ENCODE measurements at places on chromosomes 7 and 10. TPM values are rescaled to one million over a fixed set of nuclear protein-coding genes. Genes with fewer than 3 reads are reported as not detected.
A peak's percentile ranks its signal among the peaks of the same experiment; 100 is the strongest.

The DKK1 gene
- total RNA-seq: 1.5 TPM

The AKR1C4 gene
- total RNA-seq: not detected

The LRRC18 gene
- not detected for total RNA-seq

The CCL26 gene
- 0.88 TPM for total RNA-seq

The DNAH11 gene
- total RNA-seq: 2.3 TPM

The DLD gene
- total RNA-seq: 78.6 TPM

The FAM131B gene
- 0.82 TPM for total RNA-seq

The CLCN1 gene
- total RNA-seq: 0.35 TPM

The OR6V1 gene
- not detected for total RNA-seq

The CYP2C19 gene
- total RNA-seq: 0.28 TPM

The SDK1 gene
- 38.3 TPM for total RNA-seq

The NUTM2A gene
- total RNA-seq: 1.5 TPM

GRCh38 chr7:121133444-121133843 lies 144.9 kb downstream of the CPED1 start:
- no peaks in the 10 kb centered on the region for H3K4me1 ChIP-seq
- no peak overlapping the region for H3K27ac ChIP-seq
- H3K27me3 ChIP-seq: no peaks in the 10 kb centered on the region
- no peak for DNase-seq
- H3K36me3 ChIP-seq: no peaks in the 10 kb centered on the region
- H3K4me3 ChIP-seq: no peak overlapping the region

DNA sequence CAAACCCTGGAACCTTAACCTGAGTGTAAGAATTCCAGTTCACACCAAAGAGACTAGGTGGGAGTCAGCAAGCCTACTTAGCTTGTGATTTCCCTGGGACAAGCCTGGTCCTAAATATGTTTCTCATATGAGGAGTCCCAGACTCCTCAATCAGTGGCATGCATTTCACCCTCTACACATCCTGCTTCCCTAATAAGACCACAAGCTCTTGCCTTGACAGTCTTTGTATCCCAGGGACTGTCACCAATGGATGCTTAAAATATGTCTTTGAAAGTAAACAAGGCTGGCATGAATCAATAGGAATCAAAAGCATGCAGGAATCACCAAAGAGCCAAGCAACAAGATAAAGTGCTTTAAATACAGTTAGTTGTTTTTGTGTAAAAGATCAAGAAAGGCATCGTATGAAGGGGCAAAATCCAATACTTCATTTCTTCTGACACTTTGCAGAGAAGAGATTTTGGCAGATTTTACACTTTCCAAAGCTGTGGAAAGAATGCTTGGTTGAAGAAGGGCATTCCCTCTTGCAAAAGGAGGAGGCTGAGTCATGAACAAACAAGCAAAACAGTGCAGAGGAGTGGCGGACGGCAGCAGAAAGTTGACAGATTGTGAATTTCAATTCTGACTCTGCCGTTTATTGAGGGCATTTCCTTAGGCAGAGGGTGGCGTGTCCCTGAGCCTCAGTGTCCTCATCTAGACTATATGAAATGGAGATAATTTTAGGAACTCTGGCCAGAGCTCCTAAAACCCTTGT lies 8.5 kb upstream of the NFE2L3 start:
- no peaks in the 10 kb centered on the region for H3K36me3 ChIP-seq
- H3K4me1 ChIP-seq: no peaks in the 10 kb centered on the region
- no peaks in the 10 kb centered on the region for H3K27me3 ChIP-seq
- DNase-seq: no peak
- H3K27ac ChIP-seq: no peak overlapping the region

- H3K4me1 ChIP-seq: no peaks in the 10 kb centered on the region
- H3K27me3 ChIP-seq: no peaks in the 10 kb centered on the region
- no peak overlapping the region for H3K4me3 ChIP-seq
- H3K36me3 ChIP-seq: no peaks in the 10 kb centered on the region
- H3K27ac ChIP-seq: no peak overlapping the region
- no peak for DNase-seq
Observed at GRCh38 chr7:106599343-106599698, 61.6 kb downstream of the CCDC71L start.

DNA sequence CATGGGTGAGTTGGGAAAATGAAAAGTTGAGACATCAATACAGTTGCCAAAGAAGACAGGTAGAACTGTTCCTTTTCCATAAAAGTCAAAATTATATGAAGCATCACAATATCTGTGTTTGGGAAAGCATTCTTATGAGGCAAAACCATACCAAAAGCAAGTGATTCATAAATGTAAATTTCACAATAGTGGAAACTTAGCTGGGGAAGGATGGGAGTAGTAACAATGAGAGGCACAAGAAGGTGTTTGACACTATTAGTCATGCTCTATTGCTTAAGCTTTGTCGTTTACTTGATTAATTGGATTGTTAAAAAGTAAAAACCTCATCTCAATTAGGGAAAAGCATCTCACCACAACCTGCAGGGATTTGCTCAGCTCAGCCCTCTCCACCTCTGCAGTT lies 240.2 kb downstream of the C7orf25 start:
- no peaks in the 10 kb centered on the region for H3K36me3 ChIP-seq
- no peak overlapping the region for H3K27ac ChIP-seq
- no peaks in the 10 kb centered on the region for H3K27me3 ChIP-seq
- H3K4me1 ChIP-seq: no peaks in the 10 kb centered on the region
- DNase-seq: no peak

GRCh38 chr7:111531993-111532392 lies 30.3 kb downstream of the IMMP2L start:
- no peak for DNase-seq
- H3K4me3 ChIP-seq: no peak overlapping the region
- no peaks in the 10 kb centered on the region for H3K27me3 ChIP-seq
- H3K4me1 ChIP-seq: peaks cover 2% of the 10 kb centered on the region
- H3K27ac ChIP-seq: no peak overlapping the region
- H3K36me3 ChIP-seq: no peaks in the 10 kb centered on the region

GRCh38 chr10:58556516-58557165 lies 44.0 kb downstream of the BICC1 start:
- peaks cover 18% of the 10 kb centered on the region for H3K4me1 ChIP-seq
- peak overlapping the region; percentile 45 for H3K27ac ChIP-seq

GRCh38 chr7:157545681-157546060 lies 208.9 kb downstream of the DNAJB6 start:
- no peak overlapping the region for H3K27ac ChIP-seq
- H3K27me3 ChIP-seq: no peaks in the 10 kb centered on the region
- H3K4me1 ChIP-seq: no peaks in the 10 kb centered on the region
- no peaks in the 10 kb centered on the region for H3K36me3 ChIP-seq
- DNase-seq: no peak
- H3K4me3 ChIP-seq: no peak overlapping the region

DNA sequence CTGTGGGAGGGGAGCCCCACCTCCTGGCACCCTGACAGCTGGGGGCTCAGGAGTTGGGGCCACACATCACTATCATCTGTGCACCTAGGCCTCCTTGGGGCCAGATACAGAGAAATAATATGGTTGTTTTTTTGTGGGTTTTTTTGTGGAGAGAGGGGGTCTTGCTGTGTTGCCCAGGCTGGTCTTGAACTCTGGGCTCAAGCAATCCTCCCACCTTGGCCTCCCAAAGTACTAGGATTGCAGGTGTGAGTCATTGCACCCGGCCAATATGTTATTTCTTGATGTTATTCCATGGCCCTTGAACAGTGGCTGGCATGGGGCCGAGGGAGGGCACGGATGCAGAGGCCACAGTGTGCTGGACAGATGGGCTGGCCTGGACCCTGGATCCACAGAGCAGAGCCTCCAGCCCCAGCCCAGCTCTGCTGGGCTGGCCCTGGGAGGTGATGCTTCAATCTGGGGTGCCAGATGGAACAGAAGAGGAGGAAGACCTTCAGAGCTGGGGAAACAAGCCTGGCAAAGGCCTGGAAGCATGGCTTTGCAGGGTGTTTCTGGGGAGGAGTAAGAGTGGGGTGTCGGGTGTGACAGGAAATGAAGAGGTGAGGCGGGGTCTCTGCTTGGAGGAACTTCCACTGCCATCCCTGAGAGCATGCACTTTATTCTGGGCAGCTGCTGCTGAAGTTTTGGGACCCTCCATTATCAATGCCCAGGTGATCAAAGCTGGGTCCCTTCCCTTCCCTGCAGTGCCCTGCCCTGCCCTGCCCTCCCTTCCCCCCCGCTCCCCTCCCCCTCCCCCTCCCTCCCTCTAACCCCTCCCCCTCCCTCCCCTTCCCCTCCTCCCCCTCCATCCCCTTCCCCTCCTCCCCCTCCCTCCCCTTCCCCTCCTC lies 3.7 kb upstream of the FZD9 start:
- no peak for DNase-seq
- peaks cover 2% of the 10 kb centered on the region for H3K4me1 ChIP-seq
- H3K27me3 ChIP-seq: no peaks in the 10 kb centered on the region
- H3K36me3 ChIP-seq: no peaks in the 10 kb centered on the region

- H3K4me3 ChIP-seq: no peak overlapping the region
- no peak for DNase-seq
- H3K36me3 ChIP-seq: no peaks in the 10 kb centered on the region
Observed at GRCh38 chr10:109203646-109204353, 719.5 kb downstream of the XPNPEP1 start.

- no peak overlapping the region for H3K4me3 ChIP-seq
- H3K4me1 ChIP-seq: peaks cover 4% of the 10 kb centered on the region
- H3K27me3 ChIP-seq: no peaks in the 10 kb centered on the region
- no peak for DNase-seq
- H3K27ac ChIP-seq: no peak overlapping the region
Observed at GRCh38 chr10:79219322-79219957, 127.8 kb upstream of the PPIF start.

DNA sequence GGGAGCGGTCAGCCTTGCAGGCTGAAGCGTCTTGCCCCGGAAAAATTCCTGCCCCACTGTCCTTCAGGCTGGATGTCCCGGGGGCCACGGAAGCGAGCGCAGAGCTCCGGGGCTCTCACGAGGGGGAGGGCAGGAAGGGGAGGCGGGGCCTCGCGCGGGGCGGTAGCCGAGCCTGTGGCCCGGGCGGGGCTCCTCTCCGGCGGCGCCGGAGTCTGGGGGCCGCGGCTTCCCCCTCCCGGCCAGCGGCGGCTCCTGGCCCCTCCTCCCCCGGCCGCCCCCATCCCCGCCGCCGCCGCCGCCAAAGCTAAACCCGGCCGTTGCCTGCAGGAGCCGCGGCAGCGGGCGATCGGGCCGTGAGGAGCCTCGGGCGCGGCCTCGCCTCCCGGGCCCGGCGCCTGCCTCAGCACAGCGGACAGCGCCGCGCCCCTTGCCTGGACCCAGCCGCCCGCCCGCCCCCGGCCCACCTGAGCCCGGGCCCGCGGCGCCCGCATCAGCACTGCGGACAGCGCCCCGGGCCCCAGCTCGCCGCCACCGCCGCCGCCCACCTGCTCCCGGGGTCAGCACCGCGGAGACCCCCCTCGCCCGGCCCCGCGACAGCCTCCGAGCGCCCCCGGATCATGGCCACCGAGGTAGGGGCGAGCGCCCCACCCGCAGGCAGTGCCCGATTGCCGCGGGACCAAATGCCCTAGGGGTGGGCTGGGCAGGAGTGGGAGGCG lies at the start of gene GOLGA7B:
TSS of gene GOLGA7B (plus strand) at position 157 of the 716 bp plus-strand sequence. CDS start at position 618, 461 bp downstream.
- H3K36me3 ChIP-seq: no peaks in the 10 kb centered on the region
- H3K4me1 ChIP-seq: no peaks in the 10 kb centered on the region
- no peak within 1 kb of the TSS for H3K27ac ChIP-seq
- peaks cover 3% of the 10 kb centered on the region for H3K27me3 ChIP-seq
- H3K4me3 ChIP-seq: no peak within 1 kb of the TSS
- peak; percentile 84 for DNase-seq

- DNase-seq: no peak
- no peaks in the 10 kb centered on the region for H3K27me3 ChIP-seq
- no peaks in the 10 kb centered on the region for H3K4me1 ChIP-seq
- no peak overlapping the region for H3K27ac ChIP-seq
- H3K36me3 ChIP-seq: no peaks in the 10 kb centered on the region
Observed at GRCh38 chr10:65017523-65017922, 1496.3 kb downstream of the REEP3 start.

DNA sequence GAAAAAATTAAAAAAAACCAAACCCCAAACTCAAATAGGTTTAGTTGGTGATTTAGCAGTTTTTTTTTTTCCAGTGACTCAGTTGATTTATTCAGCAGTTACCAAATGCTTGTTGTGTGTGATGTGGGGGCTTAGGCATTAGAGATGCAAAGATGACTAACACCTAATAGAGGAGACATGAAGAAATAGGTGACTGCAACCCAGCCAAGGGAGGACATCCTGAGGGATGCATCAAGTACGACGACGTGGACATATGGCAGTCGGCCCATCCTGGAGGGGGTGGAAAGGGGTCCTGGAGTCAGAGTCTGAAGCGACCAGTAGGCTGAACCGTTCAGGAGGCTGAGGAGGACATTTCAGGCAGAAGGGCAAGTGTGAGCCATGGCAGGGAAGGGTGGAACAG lies 35.5 kb downstream of the LRMDA start:
- H3K36me3 ChIP-seq: no peaks in the 10 kb centered on the region
- no peak overlapping the region for H3K27ac ChIP-seq
- peaks cover 6% of the 10 kb centered on the region for H3K4me1 ChIP-seq
- no peaks in the 10 kb centered on the region for H3K27me3 ChIP-seq

- peak within 1 kb of the TSS; percentile 34 for H3K27ac ChIP-seq
- peaks cover 6% of the 10 kb centered on the region for H3K27me3 ChIP-seq
- H3K4me1 ChIP-seq: no peaks in the 10 kb centered on the region
Observed at GRCh38 chr10:120456626-120457430, at the start of gene PLPP4. PLPP4 (plus strand) TSS chr10:120457227; CDS start chr10:120457306, 79 bp downstream.

GRCh38 chr7:81802251-81802650 lies 32.4 kb upstream of the HGF start:
- H3K36me3 ChIP-seq: no peaks in the 10 kb centered on the region
- DNase-seq: no peak
- H3K27ac ChIP-seq: no peak overlapping the region
- H3K27me3 ChIP-seq: no peaks in the 10 kb centered on the region

- no peak overlapping the region for H3K4me3 ChIP-seq
- peaks cover 27% of the 10 kb centered on the region for H3K4me1 ChIP-seq
- DNase-seq: no peak
- H3K36me3 ChIP-seq: no peaks in the 10 kb centered on the region
- no peak overlapping the region for H3K27ac ChIP-seq
- no peaks in the 10 kb centered on the region for H3K27me3 ChIP-seq
Observed at GRCh38 chr10:110029450-110029849, 21.7 kb downstream of the ADD3 start.

GRCh38 chr7:77753173-77753572 lies 45.1 kb downstream of the TMEM60 start:
- H3K4me3 ChIP-seq: no peak overlapping the region
- no peaks in the 10 kb centered on the region for H3K27me3 ChIP-seq
- no peaks in the 10 kb centered on the region for H3K4me1 ChIP-seq
- no peak for DNase-seq
- no peaks in the 10 kb centered on the region for H3K36me3 ChIP-seq

GRCh38 chr7:66315192-66315591 lies 110.1 kb downstream of the TPST1 start:
- no peak overlapping the region for H3K4me3 ChIP-seq
- H3K4me1 ChIP-seq: peaks cover 4% of the 10 kb centered on the region
- DNase-seq: no peak
- H3K27me3 ChIP-seq: no peaks in the 10 kb centered on the region
- no peak overlapping the region for H3K27ac ChIP-seq

GRCh38 chr7:6346581-6346980 lies 74.2 kb upstream of the CYTH3 start:
- H3K36me3 ChIP-seq: no peaks in the 10 kb centered on the region
- no peak overlapping the region for H3K27ac ChIP-seq
- H3K4me1 ChIP-seq: no peaks in the 10 kb centered on the region
- no peak for DNase-seq
- no peak overlapping the region for H3K4me3 ChIP-seq

- H3K36me3 ChIP-seq: no peaks in the 10 kb centered on the region
- H3K27me3 ChIP-seq: no peaks in the 10 kb centered on the region
- no peaks in the 10 kb centered on the region for H3K4me1 ChIP-seq
- H3K27ac ChIP-seq: no peak overlapping the region
- no peak overlapping the region for H3K4me3 ChIP-seq
- no peak for DNase-seq
Observed at GRCh38 chr10:46330894-46331293, 44.1 kb downstream of the ANTXRL start.
